Stimulated activated CD4-positive, alpha-beta T cell treated with anti-CD3 and anti-CD28 coated beads, TNF-alpha, amount 100 ng/mL, for 48 hours (primary cell): ENCODE measurements at places on chromosomes 5 and 9.

DNA sequence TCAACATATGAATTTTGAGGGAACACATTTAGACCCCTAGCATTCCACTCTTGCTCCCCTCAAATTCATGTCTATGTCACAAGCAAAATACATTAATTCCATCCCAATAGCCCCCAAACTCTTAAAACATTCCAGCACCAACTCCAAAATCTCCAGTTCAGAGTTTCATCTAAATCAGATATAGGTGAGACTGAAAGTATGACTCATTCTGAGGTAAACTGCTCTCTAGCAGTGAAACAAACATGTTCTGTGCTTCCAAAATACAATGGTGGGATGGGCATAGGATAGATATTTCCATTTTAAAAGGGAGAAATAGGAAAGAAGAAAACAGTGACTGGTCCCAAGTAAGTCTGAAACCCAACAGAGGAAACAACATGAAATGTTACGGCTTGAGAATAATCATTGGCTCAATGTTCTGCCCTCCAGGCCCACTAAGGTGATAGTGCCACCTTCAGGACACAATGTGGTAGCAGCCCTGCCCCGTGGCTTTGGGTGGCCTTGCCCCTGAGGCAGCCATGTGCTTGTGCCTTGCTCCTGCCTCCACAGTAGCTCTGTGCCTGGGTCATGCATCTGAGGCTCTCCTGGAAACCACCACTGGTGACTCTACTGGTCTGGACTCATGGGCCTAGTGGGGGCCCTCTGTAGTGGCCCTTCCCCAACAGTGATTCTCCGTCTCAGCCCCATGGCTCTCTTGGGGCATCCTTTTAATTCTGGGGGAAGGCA is 36.4 kb upstream of the IPPK start:
- peak; percentile 13 for DNase-seq

DNA sequence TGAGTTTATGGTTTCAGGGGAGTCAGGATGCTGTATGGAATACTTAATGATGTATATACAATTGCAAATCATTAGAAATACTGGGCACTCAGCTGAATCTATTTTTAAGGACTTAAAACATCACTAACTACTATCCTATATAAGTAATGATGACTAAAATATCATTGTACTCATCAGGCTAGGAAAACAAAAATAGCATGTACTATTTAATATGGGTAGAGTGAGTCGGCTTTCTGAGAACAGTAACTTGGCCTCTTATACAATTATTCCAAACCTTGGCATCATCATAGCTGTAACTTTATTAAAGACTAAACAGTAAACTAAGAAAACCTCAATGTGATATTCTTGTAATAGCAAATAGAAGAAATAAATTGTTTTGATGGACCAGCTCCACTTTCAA is 94.5 kb downstream of the PJA2 start:
- no peak for DNase-seq

- DNase-seq, result no peak
Measured at GRCh38 chr5:80959768-80960442, at the start of gene RASGRF2. TSS of gene RASGRF2 (plus strand) at chr5:80960363. CDS start at chr5:80960739, 376 bp downstream.

- DNase-seq, result no peak
Measured at GRCh38 chr9:112323378-112323854, 10.0 kb downstream of the PTBP3 start.

DNA sequence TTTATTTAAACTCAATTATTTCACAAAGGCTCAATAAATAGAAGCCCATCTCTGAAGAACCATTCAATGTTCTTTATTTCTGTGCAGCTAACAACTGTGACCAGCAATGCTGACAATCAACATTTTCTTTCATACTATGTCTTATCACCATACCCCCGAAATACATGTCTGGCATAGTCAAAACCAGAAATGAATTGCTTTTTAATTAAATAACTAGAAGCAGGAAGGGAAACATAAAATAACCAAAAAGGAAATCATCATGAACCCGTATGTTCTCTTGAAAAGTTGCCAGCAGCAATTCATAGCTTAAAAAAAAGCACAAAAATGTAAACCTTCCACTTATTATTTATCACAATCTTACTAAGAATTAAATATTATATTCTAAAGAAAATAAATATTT is 212.4 kb downstream of the TMEM232 start:
- no peak for DNase-seq

DNA sequence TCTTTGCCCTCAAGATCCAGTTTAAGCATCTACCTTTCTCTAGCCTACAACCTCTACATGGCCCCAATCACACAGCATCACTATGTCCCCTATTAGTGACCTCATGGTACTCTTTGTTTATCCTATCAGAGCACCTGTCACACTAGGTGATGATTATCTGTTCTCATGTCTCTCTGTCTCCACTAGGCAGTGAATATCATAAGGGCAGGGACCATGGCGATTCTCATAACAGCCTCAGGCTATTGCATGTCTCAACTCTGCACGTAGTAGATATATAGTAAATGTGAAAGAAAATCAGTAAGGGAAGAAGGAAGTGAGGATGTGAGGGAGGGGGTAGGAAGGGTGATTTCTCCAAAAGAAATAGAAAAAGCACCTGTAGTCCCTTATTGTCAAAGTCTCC is 311.0 kb downstream of the NSG2 start:
- DNase-seq, result no peak

- no peak for DNase-seq
Measured at GRCh38 chr9:128054087-128054486, 13.0 kb downstream of the NAIF1 start.

GRCh38 chr9:106930477-106930876 is 67.5 kb downstream of the ZNF462 start:
- no peak for DNase-seq

- DNase-seq, result no peak
Measured at GRCh38 chr5:95256446-95256845, 28.4 kb downstream of the MCTP1 start.

- DNase-seq, result no peak
Measured at GRCh38 chr5:589588-589987, 22.6 kb upstream of the CEP72 start.

- DNase-seq, result no peak
Measured at GRCh38 chr5:33105521-33105941, 335.2 kb upstream of the TARS1 start.

DNA sequence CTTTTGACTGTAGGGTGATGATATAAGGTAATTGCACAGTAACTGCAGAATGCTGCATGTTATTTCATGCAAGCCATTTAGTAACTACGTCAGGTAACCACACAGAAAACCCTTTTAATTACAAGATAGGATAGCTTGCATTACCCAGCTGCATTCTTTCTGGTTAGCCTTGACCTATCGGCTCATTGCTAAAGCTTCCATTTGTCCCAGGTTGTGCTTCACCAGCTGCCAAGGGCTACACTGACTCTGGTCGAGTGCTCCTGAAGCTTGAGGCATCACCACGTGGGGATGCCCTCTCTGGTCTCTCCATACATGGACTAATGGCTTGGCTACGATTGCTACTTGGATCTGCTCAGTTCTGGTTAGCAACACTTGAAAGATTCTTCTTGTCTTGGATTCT is 81.1 kb upstream of the SLC12A2 start:
- DNase-seq, result no peak
